ENCODE measurements at places on chromosomes 3 and 15.

- no peak for DNase-seq
These were observed 301.7 kb upstream of the UMPS start for GRCh38 chr3:124428372-124429128.

DNA sequence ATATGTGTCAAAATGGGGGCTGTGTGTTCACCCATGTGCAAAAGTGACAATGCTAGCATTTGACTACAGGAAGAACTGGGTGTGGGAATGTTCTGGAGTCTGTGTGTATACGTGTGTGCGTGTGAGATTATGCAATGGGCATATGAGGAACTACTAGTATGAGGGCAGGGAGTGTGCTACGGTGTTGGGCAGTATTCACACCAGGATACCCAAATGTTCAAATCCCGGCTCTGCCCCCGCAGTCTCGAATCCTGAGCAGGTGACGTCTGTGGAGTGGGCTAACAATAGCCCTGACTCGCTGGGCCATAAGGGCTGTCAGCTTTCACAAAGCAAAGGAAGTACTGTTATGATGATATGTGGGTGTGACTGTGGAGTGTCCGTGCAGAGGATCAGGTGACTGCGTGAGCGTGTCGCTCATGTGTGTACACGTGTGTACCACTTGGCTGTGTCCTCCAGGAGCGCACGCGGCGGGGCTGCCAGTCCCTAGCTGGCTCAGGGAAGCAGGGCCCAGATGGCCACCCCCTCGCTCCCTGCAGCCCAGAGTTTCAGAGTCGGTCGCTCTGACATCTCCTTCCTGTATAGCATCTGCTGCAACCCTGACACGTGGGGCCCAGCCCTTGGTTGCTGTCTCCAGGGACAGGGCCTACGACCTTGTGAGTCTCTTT lies 27.2 kb downstream of the IQSEC1 start:
- no peak for DNase-seq

- DNase-seq, result no peak
These were observed 21.6 kb upstream of the RARRES1 start for GRCh38 chr3:158753854-158754253.

- DNase-seq, result no peak
These were observed 80.3 kb upstream of the CCDC80 start for GRCh38 chr3:112721231-112721630.

DNA sequence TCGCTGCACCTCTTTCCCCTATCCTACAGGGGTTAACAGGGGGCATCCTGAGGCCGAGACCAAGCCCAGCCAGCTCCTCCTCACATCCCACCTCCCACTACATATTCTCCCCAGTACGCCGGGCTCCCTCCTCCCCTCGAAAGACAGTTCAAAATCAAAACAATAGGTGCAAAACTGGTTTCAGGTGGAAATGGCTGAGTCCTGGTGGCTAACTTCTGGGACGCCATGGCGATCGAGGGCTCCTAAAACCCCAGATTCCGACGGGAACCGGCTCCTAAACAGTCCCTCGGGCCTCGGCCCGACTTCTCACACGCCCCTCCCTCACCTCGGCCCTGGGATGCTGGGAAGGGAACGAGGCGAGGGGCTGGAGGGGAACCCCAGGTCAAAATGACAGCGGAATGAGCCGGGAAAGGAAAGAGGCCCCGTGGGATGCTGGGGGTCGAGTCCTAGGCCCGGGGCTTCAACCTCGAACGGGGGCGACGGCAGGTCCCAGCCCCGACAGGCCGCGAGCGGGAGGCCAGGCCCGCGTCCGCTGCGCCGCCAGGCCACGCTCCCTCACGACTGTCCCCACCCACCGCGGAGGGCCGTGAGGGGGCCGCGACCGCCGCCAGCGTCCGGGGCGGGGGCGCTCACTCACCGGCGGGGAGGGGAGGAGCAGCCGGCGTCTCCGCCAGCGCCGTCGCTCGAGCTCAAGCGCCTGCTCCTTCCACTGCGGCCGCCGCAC lies 492 bp downstream of the TMCC1 start:
- peak; percentile 22 for DNase-seq

GRCh38 chr3:59374818-59375211 lies 325.0 kb upstream of the CFAP20DC start:
- no peak for DNase-seq

DNA sequence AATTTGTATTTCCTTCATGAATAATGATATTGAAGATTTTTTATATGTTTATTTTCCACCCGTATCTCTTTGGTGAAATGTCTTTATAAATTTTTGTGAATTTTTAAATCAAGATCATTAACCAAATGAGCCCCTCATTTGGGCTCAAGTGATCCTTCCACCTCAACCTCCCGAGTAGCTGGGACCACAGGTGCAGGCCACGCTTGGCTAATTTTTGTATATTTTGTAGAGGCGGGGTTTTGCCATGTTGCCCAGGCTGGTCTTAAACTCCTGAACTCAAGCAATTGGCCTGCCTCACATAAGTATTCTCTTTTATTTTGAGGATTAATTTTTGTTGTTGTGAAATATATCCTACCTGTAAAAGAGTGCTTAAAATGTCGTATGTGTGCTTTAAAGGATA lies 4.9 kb downstream of the BBS4 start:
- no peak for DNase-seq

- no peak for DNase-seq
These were observed 77.5 kb downstream of the ATP10A start for GRCh38 chr15:25785641-25786025.

DNA sequence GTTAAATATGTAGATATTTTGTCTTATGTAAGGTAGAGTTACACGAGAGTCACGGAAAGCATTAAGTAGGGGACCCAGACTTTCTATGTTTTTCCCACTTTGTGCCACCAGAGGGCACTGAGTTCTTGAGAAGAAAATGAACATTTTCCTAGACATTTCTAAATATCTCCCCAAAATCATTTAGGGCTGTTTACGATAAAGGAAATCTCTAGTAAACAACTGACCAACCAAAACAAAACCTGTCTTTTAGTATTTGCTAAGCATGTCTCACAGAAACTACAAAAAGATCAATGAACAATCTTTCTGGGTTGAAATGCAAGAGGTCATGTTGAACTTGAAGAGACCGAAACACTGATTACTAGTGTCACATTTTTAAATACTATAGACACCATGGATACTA lies 16.1 kb downstream of the POU1F1 start:
- peak; percentile 15 for DNase-seq

DNA sequence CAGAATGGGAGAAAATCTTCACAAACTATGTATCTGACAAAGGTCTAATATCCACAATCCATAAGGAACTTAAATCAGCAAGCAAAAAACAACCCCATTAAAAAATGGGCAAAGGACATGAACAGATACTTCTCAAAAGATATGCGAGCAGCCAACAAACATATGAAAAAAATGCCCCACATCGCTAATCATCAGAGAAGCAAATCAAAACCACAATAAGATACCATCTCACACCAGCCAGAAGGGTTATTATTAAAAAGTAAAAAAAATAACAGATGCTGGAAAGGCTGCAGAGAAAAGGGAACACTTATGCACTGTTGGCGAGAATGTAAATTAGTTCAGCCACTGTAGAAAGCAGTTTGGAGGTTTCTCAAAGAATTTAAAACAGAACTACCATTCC lies 80.2 kb upstream of the ATP11B start:
- no peak for DNase-seq
